ENCODE measurements at places on chromosomes 3 and 15.

- DNase-seq = no peak
Observed at GRCh38 chr3:20264900-20265567, 79.0 kb upstream of the SGO1 start.

- DNase-seq = no peak
Observed at GRCh38 chr3:74331711-74332110, 282.7 kb downstream of the CNTN3 start.

DNA sequence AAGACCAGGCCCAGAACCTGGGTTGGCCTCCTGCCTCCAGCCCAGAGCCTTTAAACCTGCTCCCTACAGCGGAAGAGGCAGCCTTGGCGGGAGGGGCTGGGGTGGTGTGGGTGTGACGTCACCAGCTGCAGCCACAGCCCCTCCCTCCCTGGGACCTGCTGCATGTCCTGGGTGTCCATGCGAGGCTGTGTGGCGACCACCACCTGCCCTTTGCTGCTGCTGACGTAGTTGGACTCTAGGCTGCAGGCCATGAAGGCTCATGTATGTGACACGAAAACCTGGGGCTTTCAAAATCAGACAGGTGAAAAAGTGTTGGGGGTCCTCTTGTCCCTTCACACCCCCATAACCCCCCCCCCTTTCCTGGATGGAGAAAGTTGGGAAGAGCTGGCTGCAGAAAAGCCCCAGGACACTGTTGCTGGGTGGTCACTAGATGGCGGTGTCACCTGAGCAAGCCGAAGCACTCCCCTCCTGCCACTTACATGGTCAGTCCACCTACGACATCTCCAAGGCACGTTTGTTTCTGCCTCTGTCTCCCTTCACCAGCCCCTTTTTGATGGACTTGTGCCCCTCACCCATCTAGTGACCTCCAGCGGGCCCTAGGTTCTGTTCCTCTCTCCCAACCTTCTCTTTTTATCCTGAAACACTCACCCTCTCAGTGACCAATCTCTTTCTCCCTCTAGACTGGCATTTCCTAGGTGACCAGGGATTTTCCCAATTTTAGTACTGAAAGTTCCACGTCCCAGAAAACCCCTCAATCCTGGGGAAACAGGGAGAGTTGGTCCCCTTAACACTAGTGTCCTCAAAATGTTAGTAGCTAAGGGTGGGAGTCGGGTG is 35.2 kb downstream of the SLC6A20 start:
- DNase-seq = peak; percentile 54

DNA sequence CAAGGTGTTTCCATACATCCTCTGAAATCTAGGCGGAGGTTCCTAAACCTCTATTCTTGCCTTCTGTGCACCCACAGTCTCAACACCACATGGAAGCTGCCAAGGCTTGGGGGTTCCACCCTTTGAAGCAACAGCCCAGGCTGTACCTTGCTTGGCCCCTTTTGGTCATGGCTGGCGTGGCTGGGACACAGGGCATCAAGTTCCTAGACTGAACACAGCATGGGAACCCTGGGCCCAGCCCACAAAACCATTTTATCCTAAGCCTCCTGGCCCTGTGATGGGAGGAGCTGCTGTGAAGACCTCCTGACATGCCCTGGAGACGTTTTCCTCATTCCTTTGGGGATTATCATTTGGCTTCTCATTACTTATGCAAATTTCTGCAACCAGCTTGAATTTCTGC is 739.0 kb upstream of the NECTIN3 start:
- peak; percentile 30 for DNase-seq

- DNase-seq = peak; percentile 72
Observed at GRCh38 chr15:20356444-20356910, 185.1 kb downstream of the GOLGA6L6 start.

DNA sequence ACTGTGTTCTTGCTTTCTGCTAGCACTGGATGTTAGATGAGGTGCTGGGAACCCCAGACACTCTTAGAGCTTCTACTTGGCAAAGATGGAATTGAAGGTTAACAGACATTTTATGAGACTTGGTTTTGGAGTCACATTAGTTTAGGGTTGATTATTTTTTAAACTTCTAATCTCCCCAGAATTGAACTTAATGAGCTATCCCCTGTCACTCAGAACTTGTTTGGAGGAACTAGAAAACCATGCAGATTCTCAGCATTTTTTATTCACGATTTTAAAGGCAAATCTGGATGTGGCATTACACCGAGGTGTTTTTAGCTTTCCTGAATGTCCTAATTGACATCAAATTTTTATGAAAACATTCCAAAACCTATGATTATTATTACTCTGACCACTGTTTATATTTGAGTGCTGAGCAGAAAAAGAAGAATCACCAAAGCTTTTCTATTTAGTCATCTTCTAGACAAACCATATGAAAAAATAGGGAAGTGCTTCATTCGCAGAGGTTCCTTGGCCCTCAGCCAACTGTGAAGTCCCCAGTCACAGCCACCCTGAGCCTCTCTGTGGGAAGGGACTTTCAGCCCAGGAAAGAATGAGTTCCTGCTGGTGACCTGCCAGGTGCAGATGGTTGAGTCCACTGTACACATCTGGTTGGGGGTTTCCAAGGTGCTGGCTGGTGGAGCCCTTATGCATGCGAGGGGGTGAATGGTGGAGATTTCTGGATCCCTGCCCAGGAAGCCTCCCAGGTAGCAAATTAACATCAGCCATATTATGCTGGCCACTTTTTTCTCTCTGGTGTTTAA is 196.0 kb upstream of the TOPAZ1 start:
- no peak for DNase-seq

DNA sequence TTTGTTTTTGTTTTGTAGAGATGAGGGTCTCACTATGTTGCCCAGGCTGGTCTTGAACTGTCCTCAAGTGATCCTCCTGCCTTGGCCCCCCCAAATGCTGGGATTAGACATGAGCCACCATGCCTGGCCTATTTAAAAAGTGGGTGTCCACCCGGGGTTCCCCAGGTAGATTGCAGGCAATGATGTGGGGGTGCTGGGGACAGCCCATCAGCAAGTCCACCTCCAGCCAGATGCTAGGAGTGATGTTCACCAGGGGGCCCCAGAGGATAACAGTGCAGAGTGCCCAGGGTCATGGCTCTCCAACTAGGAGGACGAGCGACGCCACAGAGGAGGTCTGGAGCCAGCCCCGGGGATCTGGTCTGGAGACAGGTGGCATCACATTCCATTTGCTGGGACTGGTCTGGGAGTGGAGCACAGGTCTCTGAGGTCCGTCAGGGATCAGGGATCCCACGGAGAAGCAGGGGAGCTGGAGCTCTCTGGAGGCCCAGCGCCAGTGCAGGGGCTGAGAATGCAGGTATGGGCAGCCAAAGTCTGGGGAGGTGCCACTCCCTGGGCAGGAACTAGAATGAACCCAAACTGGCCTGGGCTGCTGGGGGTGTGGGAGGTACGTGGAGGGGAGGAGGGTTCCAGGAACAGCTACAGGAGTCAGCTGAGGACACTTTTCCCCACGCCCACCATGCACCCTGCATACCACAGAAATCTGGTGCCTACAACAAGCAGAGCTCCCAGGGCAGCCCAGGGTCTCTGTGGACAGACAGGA is 51.2 kb upstream of the PCSK6 start:
- no peak for DNase-seq
